Uterus (tissue), 4 donors: ENCODE measurements at places on chromosomes 4 and X. TPM values are rescaled to one million over a fixed set of nuclear protein-coding genes. Genes with fewer than 3 reads are reported as not detected.

Gene ABLIM2
- 0.77 TPM for total RNA-seq

- no peak for DNase-seq
These were observed 236.1 kb downstream of the MGST2 start for GRCh38 chr4:139901531-139902320.

GRCh38 chrX:132740316-132741123, 217.9 kb downstream of the HS6ST2 start:
- DNase-seq: no peak

Gene UFSP2
- total RNA-seq: 65.5 TPM

Gene KLHL15
- 23.2 TPM for total RNA-seq

DNA sequence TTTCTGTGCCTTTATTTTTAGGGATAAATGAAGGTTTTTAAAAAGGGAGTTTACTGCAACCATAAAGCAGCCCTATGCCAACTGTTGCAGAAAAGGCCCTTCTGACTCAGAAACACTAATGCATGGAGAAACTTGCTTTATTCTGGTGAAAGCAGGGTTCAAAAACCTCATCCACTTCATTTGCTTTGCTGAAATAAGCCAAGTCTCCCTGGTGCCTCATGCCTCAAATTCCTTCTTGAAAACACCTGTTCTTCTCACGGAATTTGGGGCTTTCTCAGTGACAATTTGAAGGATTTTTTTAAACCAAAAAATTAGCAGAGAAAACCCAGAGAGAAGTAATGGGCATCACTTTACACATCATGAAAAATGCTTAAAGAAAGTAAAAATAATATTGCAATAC, 349.0 kb downstream of the PCDH7 start:
- no peak for DNase-seq

- no peak for DNase-seq
These were observed 4.1 kb downstream of the IL9R start for GRCh38 chrX:156001667-156002021.

Gene MAGEE2
- 0.83 TPM for total RNA-seq

Gene PAK3
- 9.6 TPM for total RNA-seq

GRCh38 chrX:68936608-68937007, 107.8 kb downstream of the EFNB1 start:
- no peak for DNase-seq

Gene FAM149A
- total RNA-seq: 0.77 TPM

GRCh38 chr4:118772081-118772766, 63.7 kb downstream of the SEC24D start:
- no peak for DNase-seq

DNA sequence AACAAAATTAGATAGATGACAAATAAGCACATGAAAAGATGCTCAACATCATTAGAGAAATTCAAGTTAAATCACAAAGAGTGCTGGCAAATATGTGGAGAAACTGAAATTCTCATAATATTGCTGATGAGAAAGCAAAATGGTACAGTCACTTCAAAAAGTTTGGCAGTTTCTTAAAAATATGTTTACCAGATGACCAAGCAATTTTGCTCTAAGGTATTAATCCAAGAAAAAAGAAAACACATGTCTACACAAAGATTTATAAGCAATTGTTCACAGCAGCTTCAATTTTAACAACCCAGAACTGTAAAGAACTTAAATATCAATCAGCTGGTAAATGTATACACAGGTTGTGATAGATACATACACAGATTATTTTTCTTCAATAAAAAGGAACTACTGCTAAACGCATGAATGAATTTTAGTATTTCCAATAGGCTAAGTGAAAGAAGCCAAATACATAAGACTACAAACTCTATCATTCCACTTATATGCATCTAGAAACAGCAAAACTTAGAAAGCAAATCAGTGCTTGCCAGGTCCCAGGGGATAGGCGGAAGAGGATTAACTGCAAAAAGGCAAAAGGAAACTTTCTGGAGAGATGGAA, 11.7 kb downstream of the OTUD4 start:
- no peak for DNase-seq

DNA sequence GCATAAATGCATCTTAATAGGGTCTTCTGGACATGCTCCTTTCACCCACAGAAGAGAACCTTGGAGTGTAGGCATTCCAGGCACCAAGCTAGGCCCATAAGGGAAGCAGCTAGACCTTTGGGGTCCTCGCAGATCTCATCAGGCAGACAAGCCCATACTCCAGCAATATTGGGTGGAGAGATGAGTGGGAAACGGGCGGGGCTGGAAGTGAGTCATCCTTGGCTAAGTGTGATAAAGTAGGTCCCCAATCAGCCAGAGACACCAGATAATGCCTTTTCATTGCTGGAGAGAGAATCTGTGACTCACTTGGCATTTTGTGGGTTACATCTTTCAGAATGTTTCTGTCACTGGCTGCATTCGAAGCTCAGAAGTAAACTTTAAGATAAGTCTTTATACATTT, 133.3 kb upstream of the MBNL3 start:
- DNase-seq: no peak

DNA sequence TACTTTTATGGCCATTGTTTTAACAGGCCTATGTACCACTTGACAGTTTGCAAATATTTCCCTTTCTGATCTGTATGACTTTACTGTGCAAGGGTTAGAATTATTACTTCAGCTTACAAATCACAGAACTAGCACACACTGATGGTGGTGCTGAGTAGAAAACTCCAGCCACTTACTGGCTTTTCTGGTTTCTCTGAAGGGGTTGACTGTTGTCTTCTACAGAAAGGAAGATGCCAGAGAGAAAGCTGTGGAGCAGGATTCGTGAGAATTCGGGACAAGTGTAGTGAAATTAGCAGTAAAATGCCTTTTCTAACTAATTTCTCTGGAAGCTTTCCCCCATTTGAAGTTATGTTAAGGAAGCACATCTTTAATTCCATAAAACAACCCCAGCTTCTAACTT, 46.6 kb upstream of the GK2 start:
- DNase-seq: no peak

Gene KLHL5
- 15.4 TPM for total RNA-seq

DNA sequence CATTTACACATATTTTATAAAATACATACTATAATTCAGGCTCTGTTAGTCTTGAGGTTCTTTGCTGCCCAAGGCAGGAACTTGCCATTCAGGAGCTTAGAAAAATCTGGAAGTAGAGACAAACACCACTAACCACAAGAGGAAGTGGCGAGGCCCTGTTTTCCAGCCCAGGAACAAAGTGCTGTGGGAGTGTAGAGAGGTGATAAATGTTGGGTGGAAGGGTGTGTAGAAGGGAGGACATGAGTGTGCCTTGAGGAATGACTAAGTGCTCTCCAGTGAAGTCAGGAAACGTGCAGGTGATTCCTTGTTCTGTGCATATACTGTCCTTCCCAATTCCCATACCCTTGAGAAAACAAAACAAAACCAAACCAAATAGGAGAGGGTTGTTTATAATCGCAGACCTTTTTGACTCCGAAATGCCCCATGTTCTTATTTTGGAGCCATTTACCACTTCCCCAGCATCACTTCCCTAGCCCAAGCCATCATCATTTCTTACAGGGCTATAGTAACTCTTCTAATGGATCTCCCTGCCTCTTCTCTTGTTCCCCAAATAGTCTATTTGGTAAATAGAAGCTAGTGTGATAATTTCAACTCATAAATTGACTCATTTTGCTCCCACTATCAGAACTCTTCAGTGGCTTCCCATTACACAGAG, 83.2 kb downstream of the GPAT3 start:
- DNase-seq: no peak

- no peak for DNase-seq
These were observed 136.8 kb downstream of the PLS3 start for GRCh38 chrX:115697806-115698205.

DNA sequence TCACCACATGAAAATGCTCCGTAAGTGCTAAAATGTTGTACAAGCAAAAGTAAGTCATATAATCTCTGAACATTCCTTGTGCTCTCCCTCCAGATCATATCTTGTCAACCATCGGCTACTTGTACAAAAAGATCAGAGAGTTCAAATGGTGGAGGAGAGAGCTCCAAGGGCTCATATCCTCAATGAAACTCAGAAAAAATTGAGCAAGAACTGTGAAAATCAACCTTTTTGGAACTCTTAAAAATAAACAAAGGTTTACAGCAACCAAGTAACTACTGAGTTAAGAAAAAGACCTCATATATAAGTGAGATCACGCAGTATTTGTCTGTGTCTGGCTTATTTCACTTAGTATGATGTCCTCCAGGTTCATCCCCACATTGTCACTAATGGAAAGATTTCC, 63.2 kb downstream of the TEX13C start:
- DNase-seq: no peak

- DNase-seq: no peak
These were observed 53.2 kb downstream of the GRIA3 start for GRCh38 chrX:123237271-123237670.

GRCh38 chr4:171880136-171880535, 66.9 kb downstream of the GALNTL6 start:
- DNase-seq: no peak

Gene ARHGEF38
- total RNA-seq: 3.7 TPM

- peak; percentile 8 for DNase-seq
These were observed 14.2 kb downstream of the RGS12 start for GRCh38 chr4:3307060-3307459.

GRCh38 chr4:134936014-134936413, 734.4 kb upstream of the PABPC4L start:
- no peak for DNase-seq

DNA sequence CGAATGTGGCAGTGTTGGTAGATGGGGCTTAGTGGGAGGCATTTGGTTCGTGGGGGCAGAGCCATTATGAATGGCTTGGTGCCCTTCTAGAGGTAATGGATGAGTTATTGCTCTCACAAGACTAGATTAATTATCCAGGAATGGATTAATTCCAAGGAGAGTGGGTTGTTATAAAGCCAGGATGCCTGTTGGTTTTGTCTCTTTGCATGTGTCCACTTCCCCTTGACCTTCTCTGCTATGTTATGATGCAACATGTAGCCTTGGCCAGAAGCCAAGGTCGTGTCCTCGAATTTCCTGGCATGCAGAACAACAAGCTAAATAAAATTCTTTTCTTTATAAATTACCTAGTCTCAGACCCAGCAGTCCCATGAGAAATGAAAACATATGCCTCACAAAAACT, 111.2 kb upstream of the PLS3 start:
- peak; percentile 68 for DNase-seq

DNA sequence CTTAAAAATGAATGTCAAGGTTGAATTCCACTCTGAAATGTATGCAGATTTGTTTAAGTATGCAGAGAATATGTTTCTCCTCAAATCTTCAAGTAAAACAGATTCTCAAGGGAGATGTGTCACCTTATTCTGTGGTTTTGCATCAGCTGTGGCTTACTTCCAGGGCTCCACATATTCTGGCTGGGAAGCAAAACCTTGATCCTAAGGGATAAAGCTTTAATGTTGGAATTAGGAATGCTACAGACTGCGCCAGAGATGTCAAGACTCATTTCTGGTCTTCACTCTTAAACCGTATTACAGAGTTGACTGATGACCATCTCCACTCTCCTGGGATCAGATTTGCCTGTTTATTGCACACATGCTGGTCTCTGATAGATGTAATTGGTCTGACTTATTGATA, 143.9 kb upstream of the DIPK2B start:
- DNase-seq: no peak

Gene CXCL1
- 1.4 TPM for total RNA-seq

DNA sequence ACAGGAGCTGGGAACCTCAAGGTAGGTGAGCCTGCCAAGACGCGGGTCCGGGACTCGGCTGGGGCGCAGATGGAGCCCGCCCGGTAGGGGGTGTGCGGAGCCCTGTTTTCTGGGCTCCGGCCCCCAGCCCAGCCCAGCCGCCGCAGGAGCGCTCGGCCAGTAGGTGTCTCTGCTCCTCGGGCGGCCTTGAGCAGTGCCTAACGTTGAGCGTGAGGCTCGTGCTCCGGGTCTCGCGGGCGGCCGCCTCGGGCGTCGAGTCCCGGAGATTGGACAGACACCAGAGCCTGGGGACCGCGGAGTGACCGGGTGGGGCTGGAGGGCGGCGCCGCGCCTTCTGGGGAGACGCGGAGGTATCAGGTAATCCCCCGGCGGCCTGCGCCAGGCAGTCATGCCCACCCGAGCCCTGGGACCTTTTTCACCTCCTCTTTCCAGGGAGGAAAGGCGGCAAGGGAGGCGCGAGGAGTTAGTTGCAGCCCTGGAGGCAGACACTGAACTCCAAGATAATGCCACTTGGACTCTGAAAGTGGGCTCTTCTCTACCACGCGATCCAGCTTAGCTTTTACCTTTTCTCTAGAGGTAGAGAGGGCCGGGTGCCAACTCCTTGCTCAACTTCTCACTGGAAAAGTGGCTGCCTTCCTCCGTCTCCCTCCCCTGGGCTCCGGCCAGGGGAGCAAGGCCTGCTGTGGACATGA, 14.5 kb upstream of the FGG start:
- peak; percentile 54 for DNase-seq

Gene CABS1
- not detected for total RNA-seq

Gene FGD1
- total RNA-seq: 10.9 TPM

- no peak for DNase-seq
These were observed 56.9 kb upstream of the PRPS1 start for GRCh38 chrX:107571296-107571998.

Gene SHISA3
- total RNA-seq: 0.51 TPM

DNA sequence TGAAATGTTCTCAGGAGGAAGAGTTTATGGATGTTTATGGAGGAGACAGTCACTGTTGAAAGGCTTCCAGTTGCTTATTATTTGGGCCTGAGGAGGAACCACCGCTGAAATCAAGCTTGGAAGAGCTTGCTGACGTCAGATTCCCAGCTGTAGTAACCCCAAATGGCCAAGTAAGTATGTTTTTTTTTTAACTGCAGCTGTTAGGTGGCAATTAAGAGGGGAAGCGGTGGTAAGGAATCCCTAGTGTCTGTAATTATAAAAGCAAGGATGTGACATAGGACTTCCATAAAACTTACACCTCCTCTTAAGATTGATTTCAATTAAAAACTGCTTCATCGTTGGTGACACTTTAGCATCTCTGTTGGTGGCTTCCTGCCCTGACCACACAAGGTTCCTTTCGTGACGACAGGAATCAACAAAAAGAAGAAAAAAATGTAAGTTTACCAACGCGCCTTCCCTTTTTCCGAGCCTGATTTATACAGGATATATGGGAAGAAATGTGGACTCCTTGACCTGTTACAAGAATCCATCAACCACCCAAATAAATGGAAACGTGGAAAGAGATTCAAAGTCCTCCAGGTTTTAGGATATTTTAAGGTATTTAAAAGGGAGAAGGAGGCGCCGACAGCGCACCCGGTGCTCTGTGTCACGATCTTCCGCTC, 884 bp downstream of the RELL1 start:
- peak; percentile 38 for DNase-seq

Gene SRPX2
- 20.8 TPM for total RNA-seq

Gene ASMT
- total RNA-seq: 0.21 TPM

Gene GPC3
- total RNA-seq: 3.3 TPM

Gene ANXA10
- not detected for total RNA-seq

GRCh38 chr4:109998867-109999584, 86.3 kb downstream of the EGF start:
- DNase-seq: no peak

GRCh38 chr4:90226734-90227133, 99.5 kb downstream of the CCSER1 start:
- no peak for DNase-seq

DNA sequence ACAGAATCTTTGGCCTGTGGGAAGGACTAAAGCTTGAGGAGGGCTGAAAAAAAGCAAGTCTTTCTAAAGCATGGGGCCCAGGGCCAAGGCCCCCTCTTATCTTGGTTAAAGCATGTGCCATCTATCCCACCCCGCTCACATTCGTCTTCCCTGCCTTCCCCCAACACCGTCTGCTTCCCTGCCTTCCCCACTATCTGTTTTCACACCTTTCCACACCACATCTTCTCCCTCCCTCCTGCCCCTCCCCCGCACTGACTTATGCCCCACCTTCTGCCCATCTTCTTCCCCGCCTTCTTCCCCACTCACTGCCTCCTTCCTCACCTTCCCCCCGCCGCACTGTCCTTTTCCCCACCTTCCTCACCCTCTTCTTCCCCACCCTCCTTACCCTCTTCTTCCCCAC, 890 bp upstream of the NAP1L5 start:
- no peak for DNase-seq
